ENCODE measurements at places on chromosomes 16 and 17.

GRCh38 chr17:74404218-74404617 is 27.7 kb upstream of the GPRC5C start:
- no peak overlapping the region for H3K4me3 ChIP-seq
- H3K27ac ChIP-seq = no peak overlapping the region
- no peaks in the 10 kb centered on the region for H3K36me3 ChIP-seq

DNA sequence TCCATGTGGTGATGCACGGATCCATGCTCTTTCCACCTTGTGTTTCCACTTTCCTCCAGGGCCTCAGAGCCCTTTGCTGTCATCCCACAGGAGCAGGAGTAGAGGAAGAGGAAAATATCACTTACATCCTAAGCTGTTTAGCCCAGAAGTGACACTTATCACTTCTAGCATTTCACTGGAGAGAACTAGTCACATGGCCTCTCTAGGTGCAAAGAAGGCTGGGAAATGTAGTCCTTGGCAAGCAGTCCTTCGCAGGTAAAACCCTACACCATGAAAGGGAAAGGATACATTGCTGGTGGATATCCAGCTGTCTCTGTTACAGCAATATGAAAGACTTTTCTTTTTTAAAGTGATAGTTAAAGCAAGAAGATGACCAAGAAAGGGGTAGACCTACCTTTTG is 185.9 kb downstream of the RGS9 start:
- no peak for DNase-seq
- H3K36me3 ChIP-seq = no peaks in the 10 kb centered on the region
- H3K4me1 ChIP-seq = peaks cover 8% of the 10 kb centered on the region
- H3K27ac ChIP-seq = no peak overlapping the region

DNA sequence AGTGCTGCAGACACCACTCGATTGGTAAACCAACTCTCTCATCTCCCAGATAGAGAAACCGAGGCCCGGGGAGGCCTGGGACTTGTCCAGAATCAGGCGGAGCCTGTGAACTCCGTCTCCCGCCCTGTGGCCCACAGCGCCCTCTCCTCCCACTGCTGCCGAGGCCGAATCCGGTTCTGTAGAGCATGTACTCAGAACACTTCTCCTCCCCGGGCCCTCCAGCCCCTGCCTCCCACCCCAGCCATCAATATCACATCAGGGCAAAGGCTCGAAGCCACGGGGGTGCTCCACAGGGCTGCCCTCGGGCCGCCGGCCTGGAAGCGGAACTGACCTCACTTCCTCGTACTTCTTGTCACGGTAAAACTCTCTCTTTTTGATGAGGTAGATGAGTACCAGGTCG is 13.0 kb downstream of the EMC6 start:
- H3K27me3 ChIP-seq = peaks cover 11% of the 10 kb centered on the region
- peaks cover 4% of the 10 kb centered on the region for H3K36me3 ChIP-seq
- H3K4me1 ChIP-seq = peaks cover 6% of the 10 kb centered on the region
- H3K27ac ChIP-seq = no peak overlapping the region
- no peak overlapping the region for H3K4me3 ChIP-seq
- DNase-seq = no peak

GRCh38 chr16:86765389-86766026 is 187.2 kb downstream of the FOXL1 start:
- DNase-seq = no peak
- H3K4me1 ChIP-seq = peaks cover 5% of the 10 kb centered on the region
- no peak overlapping the region for H3K27ac ChIP-seq

GRCh38 chr17:79721993-79722671 is 8.6 kb upstream of the ENPP7 start:
- no peak for DNase-seq
- no peaks in the 10 kb centered on the region for H3K4me1 ChIP-seq
- no peaks in the 10 kb centered on the region for H3K27me3 ChIP-seq
- no peaks in the 10 kb centered on the region for H3K36me3 ChIP-seq
- H3K27ac ChIP-seq = no peak overlapping the region
- no peak overlapping the region for H3K4me3 ChIP-seq

GRCh38 chr17:78737332-78737731 is 44.7 kb downstream of the CYTH1 start:
- peaks cover 31% of the 10 kb centered on the region for H3K4me1 ChIP-seq
- DNase-seq = peak; percentile 70
- H3K27me3 ChIP-seq = no peaks in the 10 kb centered on the region
- H3K36me3 ChIP-seq = no peaks in the 10 kb centered on the region
- H3K27ac ChIP-seq = peak overlapping the region; percentile 90

GRCh38 chr17:7281953-7282751 is 634 bp downstream of the SLC2A4 start:
- peaks cover 28% of the 10 kb centered on the region for H3K36me3 ChIP-seq
- peak overlapping the region; percentile 61 for H3K4me3 ChIP-seq
- H3K27me3 ChIP-seq = peaks cover 37% of the 10 kb centered on the region
- peak overlapping the region; percentile 95 for H3K27ac ChIP-seq
- H3K4me1 ChIP-seq = peaks cover 28% of the 10 kb centered on the region
- DNase-seq = peak; percentile 48

DNA sequence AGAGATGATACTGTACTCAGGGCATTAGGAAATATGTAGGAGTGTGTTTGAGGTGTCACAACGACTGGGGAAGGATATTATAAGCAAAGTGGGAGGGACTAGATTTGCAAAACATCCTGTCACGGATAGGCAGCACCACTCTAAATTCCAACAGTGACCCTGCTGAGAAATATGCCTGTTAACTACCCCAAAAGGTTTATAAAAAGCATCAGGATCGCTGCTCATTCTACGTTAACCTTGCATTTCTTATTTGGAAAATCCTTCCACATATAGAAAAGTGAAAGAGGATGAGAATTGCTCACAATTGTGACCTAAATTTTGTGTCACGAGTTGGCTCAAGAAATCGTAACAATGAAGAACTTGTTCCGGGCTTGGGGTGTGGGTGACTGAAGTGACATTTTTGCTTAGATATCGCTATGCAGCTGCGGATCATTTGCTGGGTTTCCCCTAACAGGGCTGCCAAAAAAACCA is 51.6 kb downstream of the N4BP1 start:
- peaks cover 20% of the 10 kb centered on the region for H3K4me1 ChIP-seq
- H3K4me3 ChIP-seq = no peak overlapping the region
- peak; percentile 49 for DNase-seq
- peak overlapping the region; percentile 4 for H3K27ac ChIP-seq
- H3K36me3 ChIP-seq = peaks cover 12% of the 10 kb centered on the region

GRCh38 chr17:12127667-12128066 is 107.0 kb downstream of the MAP2K4 start:
- no peaks in the 10 kb centered on the region for H3K4me1 ChIP-seq
- peaks cover 25% of the 10 kb centered on the region for H3K36me3 ChIP-seq
- H3K27ac ChIP-seq = no peak overlapping the region

- H3K27ac ChIP-seq = peak overlapping the region; percentile 74
- H3K4me3 ChIP-seq = peak overlapping the region; percentile 54
- H3K4me1 ChIP-seq = peaks cover 71% of the 10 kb centered on the region
- H3K36me3 ChIP-seq = no peaks in the 10 kb centered on the region
- no peak for DNase-seq
- H3K27me3 ChIP-seq = peaks cover 40% of the 10 kb centered on the region
Observed at GRCh38 chr17:82231312-82231561, 2.4 kb downstream of the SLC16A3 start.

DNA sequence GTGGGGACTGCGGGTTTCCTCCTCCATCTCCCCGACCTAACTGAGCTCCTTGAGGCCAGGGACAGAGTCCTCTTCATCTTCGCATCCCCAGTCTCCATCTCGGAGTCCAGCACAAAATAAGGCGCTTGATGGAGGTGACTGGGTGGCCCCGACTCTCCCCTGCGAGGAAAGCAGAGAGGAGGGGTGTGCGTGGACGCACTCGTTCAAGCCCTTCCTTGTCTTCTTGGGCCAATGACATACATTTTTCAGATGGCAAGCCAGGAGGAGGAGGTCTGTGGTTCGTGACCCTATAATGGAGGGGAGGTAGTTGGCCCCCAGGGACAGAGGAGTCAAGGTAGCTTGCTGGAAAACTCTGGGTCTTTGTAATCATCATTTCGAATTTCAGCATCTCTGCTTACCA is 17.2 kb downstream of the CRISPLD2 start:
- H3K4me3 ChIP-seq = no peak overlapping the region
- H3K27me3 ChIP-seq = peaks cover 21% of the 10 kb centered on the region
- H3K27ac ChIP-seq = peak overlapping the region; percentile 42

- peaks cover 39% of the 10 kb centered on the region for H3K36me3 ChIP-seq
- no peaks in the 10 kb centered on the region for H3K27me3 ChIP-seq
- H3K27ac ChIP-seq = no peak overlapping the region
- H3K4me1 ChIP-seq = peaks cover 12% of the 10 kb centered on the region
- no peak overlapping the region for H3K4me3 ChIP-seq
- DNase-seq = no peak
Observed at GRCh38 chr17:21218831-21219380, 4.9 kb upstream of the TMEM11 start.

DNA sequence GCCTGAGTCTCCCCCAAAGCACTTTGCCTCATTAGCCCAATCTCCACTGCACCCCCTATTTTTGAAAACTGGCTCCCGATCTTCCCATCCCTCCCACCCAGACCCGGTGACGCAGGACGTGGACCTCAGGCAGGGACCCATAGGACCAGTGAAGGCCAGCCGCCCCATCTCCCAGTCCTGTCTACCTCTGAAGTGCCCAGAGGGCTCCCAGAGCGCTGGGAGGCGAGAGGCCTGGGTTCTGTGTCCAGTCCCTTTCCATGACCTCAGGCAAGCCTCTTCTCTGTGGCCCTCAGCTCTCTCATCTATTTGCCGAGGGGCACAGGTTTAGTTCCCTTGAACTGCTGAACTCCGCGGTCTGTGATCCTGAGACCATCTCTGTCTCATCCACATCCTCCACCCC is 714 bp downstream of the TNS4 start:
- H3K36me3 ChIP-seq = no peaks in the 10 kb centered on the region
- H3K27me3 ChIP-seq = no peaks in the 10 kb centered on the region
- H3K4me3 ChIP-seq = no peak overlapping the region
- DNase-seq = no peak
- peaks cover 16% of the 10 kb centered on the region for H3K4me1 ChIP-seq

DNA sequence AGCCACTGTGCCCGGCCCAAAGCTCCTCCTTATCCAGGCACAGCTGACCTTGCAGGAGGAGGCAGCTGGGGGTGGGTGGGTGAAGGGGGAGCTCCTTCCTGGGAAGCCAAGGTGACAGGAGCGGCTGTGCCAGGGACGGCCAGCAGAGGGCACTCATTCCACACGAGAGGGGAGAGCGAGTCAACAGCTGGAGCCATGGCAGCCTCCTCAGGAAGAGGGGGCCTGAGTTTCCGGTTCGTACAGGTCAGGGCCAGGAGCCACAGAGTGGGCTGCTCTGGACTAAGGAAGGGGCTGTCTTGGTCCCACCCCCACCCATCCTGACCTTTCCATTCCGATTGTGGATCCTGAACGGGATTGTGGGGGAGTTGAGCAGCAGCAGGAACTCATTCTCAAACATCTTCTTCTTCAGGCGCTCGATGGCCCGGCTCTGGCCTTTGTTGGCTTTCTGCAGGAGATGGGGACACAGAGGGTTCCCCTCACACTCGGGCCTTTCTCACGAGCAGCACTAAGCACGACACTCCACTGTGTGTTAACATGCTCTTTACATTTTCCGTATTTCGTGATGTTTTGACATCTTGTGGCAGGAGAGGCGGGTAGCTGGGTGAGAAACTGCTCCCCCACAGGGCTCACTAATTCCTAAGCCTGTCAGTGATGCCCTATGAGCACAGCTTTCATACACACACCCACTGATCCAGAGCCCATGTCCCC is 61.6 kb downstream of the TIMM22 start:
- DNase-seq = no peak
- H3K27me3 ChIP-seq = no peaks in the 10 kb centered on the region
- peaks cover 7% of the 10 kb centered on the region for H3K4me1 ChIP-seq
- peaks cover 48% of the 10 kb centered on the region for H3K36me3 ChIP-seq
- no peak overlapping the region for H3K27ac ChIP-seq
- no peak overlapping the region for H3K4me3 ChIP-seq
